Vagina (tissue), 2 donors: ENCODE measurements at places on chromosomes 2 and 18. TPM values are rescaled to one million over a fixed set of nuclear protein-coding genes. Genes with fewer than 3 reads are reported as not detected.

GRCh38 chr2:169520896-169521295 lies 11.4 kb downstream of the KLHL41 start:
- no peak for DNase-seq

DNA sequence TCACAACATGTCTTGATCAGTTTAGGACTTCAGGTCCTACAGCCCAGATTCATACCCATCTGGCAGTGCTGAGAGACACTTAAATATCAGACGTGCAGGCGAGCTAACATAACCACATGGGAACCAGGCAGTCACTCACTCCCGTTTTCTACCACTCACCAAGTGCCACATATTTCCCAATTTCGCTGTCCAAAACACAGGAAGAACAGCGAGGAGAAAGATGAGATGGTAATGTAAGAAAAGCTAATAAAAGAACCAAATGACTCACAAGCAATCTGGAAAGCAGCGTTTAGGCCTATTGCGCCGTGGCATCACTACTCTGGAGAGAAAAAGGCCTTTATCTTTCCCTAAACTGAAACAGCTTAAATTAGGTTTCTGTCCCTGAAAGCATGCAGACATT lies 647.8 kb upstream of the SLC39A10 start:
- no peak for DNase-seq

DNA sequence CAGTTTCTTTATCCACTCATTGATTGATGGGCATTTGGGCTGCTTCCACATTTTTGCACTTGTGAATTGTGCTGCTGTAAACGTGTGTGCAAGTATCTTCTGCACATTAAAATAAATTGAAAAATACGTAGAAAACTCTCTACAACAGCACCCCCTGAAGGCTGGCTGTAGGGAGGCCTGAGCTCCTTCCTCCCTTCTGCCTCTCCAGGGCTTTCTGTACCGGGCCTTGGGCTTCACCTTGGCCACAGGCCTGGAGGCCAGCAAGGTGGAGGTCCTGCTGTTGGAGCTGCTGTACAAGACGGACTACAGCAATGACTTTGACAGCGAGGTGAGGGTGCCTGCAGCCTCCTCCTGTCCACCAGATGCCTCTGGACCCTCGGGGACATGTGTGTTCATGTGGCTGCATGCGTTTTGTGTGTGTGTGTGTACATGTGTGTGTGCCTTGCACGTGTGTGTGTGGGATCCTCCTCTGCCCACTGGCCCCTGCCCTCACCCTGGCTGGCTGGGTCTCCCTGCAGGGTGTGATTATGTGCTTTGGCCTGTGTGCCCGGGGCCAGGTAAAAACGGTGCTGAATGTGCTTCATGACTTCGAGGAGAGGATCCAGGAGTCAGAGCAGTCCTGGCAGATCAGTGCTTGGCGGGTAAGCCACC lies 29.2 kb downstream of the MROH2A start:
- no peak for DNase-seq

GRCh38 chr2:220966636-220967035 lies 605.5 kb downstream of the EPHA4 start:
- no peak for DNase-seq

GRCh38 chr18:41391616-41392595 lies 563.1 kb upstream of the PIK3C3 start:
- DNase-seq, result no peak

- no peak for DNase-seq
These were observed 28.4 kb upstream of the CATIP start for GRCh38 chr2:218328294-218328693.

DNA sequence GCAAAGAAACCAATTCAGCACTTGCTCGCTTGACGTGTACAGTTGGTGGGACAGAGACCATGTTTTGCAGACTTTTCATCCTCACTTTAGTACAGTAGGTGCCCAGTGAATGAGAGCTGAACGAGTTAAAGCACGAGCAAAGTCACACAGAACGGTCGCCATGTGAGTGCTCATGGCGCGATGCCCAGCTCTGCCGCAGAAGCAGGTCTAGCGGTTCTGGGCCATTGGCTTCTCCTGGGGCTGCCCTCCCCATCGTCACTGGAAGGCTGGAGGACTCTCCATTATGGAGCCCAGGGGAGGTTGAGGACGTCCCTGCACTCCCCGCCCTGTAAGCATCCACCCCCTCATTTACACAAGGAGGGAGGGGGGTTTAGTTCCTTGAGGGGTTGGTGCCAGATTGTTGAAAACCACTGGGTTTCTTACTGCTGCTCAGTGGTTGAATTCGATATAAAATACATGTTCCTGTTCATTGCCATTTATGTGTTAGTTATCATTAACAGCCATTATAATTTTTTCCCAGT lies 24.9 kb downstream of the PTGR3 start:
- no peak for DNase-seq

DNA sequence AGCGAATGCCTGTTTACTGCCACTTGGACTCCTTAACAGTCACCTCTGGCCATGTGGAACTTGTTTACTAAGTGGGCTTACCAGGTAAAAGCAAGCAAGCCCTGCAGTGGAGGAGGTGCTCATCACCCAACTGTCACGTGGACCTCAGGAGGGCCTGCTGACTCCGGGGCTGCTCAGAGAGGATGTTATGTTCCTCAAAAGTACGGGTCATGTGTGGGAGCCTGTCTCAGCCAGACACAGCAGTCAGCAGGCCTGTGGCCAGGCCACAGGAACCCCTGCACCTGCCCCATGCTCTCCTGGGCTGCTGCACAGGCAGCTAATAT lies 36.2 kb downstream of the AMER3 start:
- no peak for DNase-seq

- DNase-seq, result no peak
These were observed 36.3 kb upstream of the CCDC68 start for GRCh38 chr18:54995421-54996143.

DNA sequence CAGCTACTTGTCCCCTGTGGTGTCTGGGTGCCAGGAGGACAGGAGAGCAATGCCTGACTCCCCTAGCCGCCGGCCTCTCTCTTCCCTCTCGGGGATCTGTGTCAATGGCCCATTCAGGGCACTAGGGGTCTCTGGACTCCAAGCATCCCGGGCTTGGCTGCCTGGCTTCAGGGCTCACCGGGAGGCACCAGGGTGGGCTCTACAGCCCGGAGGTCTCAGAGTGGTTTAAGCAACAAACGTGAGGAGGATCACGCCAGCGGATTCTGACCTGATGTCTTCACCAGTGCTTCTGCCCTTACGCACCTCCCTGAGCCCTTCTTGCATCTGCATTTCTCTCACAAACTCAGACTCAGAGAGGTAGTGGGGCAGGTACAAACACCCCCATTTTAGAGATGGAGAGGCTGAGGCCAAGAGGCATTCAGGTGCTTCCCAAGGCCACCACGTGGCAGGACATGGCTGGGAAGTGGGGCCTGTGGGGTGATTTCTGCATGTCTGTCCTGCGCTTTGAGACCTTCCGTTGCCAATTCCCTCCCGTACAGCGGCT lies 243.0 kb downstream of the CELF4 start:
- DNase-seq, result no peak

- DNase-seq, result no peak
These were observed 616 bp upstream of the RBMS1 start for GRCh38 chr2:160494201-160494644.

GRCh38 chr2:232528746-232529460 lies 2.9 kb downstream of the CHRND start:
- DNase-seq, result no peak

DNA sequence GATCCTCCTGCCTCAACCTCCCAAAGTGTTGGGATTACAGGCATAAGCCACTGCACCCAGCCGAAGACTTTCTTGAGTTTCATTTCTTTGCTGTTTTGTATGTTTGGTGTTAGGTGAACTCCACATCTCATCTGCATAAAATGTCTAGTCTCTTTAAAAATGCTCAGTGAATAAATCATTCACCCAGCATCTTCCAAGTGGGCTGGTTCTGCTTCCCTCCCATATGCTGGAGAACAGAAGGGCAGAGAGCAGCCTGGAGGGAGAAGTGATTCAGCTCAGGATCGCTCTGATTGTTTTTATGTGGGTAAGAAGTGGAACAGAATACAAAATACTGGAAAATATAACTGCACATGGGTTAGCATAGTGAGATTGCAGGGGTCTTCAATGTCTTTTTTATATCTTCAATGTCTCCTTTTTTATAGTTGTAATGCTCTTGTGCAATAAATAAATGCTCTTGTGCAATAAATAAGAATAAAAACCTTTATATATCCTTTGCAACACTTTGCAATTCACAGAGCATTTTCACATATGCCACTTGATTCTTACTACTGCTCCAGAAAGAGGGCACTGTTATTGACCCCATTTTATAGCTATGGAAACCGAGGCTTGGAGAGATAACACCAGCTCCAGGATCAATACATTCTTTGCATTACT lies 253.0 kb upstream of the NCKAP5 start:
- no peak for DNase-seq

DNA sequence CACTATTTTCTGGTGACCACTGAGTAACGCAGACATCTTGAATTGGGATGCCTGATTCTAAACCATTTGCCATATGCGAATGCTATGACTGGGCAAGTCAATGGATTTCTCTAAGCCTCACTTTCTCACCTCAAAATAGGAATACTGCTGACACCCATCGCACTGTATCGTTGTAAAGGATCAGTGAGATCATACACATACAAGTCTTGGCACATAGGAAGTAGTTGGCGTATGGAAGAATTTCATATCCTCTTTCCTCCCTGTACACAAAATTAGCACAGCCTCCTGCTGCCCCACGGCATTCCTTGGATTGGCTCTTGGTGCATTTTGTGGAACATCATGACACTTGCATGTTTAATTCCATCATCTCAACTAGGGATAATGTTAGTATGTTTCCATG lies 366.9 kb downstream of the CMPK2 start:
- no peak for DNase-seq

GRCh38 chr2:203603456-203604389 lies 68.6 kb upstream of the RAPH1 start:
- DNase-seq, result no peak

GRCh38 chr2:106581328-106581727 lies 94.2 kb downstream of the CD8B2 start:
- DNase-seq, result no peak

DNA sequence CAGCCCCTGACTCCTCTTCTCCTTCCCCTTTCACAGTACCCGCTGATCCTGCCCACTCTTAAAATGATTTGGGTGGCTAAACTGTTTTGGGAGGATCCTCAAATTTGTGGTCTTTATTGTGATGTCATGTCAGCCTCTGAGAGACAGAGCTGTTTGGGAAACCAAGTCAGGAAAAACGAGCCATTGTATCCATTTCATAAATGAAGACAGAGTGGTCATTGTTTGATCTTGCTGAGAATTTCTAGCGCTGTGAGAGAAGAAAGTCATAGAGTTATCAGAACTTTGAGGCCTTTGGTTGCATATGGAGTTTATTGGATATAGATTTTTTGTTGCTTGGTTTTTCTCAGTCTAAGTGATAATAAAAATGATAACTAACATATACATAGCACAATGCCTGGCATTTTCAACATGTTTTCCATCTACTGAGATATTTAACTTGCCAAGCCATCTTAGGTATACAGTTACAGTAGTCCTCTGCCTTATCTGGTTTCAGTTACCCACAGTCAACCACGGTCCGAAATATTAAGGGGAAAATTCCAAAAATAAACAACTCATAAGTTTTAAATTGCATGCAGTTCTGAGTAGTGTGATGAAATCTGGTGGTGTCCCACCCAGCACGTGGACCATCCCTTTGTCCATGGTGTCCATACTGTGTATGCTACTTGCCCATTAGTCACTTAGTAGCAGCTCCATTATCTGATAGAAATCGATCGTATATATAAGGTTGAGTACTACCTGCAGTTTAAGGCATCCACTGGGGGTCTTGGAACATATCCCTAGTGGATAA lies 105.0 kb upstream of the RASGRP3 start:
- DNase-seq, result no peak

DNA sequence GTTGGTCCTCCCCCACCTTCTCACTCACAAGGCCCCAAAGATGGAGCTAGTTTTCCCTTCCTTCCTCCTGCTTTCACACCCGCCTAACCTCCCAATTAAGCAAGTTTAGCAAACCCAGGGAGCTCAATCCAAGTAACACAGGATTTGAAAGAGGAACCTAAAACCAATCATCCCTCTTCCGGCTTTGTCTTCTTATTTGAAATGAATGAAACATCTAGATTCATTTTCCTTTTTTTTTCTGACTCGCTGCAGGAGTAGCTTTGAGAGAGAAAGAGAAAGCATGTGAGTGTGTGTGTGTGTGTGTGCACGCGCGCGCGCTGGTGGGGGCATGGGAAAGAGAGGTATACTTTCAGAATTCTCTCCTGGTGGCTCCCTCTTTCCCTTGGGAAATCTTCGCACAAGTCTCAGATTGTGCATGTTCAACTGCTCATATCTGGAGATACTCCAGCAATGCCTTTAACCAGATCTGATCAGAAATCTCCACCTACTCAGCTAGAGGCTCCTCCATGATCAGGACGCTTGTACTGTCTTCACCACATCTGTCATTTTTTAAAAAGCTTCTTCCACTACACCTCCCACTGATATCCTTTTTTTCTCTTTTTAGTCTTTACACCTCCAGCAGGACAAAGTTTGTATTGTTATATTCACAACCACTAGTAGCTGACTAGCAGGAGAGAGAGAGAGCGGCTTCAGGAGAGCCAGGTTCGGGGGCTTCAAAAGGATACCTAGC lies 1.7 kb downstream of the SLC8A1 start:
- no peak for DNase-seq

- no peak for DNase-seq
These were observed 40.6 kb downstream of the ZRANB3 start for GRCh38 chr2:135490376-135490775.

DNA sequence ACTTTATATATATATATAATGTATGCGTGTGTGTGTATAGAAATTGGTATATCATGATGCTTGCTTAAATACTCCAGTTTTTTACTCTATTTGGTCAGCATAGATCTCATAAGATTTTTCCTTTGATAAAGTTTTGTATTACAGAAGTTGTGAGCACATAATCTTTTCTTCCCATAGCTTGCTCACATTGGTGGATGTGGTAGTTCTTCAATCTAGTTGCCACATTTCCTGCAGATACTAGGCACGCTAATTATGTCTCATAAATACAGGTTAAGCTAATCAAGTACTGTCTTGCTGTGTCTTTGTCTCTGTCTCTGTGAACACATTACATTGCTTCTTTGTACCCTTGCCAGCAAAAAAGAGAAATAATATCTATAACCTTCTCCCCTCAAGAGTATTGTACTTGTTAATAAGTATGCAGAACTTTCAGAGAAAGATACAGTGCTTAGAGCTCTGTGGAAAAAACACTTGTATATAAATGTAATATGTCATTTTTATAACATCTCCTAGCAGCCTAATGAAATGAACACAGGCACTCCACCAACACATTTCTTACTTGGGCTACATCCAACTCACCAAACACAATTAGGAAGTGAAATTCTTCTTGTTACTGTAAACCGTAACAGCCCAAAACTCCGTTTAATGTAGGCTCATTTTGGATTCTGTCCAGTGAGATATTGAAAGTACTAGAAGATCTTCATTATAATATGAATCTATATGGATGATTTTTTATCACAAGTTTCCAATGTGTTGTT lies 306.7 kb upstream of the SLC8A1 start:
- DNase-seq, result no peak

The LOXL3 gene
- total RNA-seq, result 6.1 TPM

The TTR gene
- not detected for total RNA-seq

The IL36RN gene
- total RNA-seq, result 0.25 TPM

The UPP2 gene
- not detected for total RNA-seq

The CREG2 gene
- 0.25 TPM for total RNA-seq

The PSMA8 gene
- not detected for total RNA-seq

The EFR3B gene
- total RNA-seq, result 1.5 TPM

The L3MBTL4 gene
- total RNA-seq, result 9.6 TPM

The PROM2 gene
- total RNA-seq, result 70.5 TPM

The CNGA3 gene
- not detected for total RNA-seq
